Sciatic nerve (tissue), 2 donors: ENCODE measurements at places on chromosomes 4 and X.

DNA sequence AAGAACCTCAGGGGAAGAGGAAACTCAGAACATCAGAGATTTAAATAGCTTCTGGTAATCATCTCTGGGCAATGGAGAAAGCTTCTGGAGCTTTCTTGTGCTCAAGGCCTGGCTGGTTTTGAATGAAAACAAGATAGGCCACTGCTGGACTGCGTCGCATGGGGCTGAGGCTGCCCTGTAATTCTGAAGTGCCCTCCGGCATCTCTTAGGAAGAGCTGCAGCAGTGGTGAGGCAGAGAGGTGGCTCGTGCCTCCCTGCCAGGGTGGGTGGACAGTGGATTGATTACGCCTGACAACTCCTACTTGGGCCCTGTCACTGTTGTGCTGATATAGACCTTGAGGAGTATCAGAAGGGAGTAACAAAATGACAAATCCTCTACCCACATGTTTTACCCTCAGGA, 279.7 kb downstream of the NR3C2 start:
- no peak for DNase-seq

DNA sequence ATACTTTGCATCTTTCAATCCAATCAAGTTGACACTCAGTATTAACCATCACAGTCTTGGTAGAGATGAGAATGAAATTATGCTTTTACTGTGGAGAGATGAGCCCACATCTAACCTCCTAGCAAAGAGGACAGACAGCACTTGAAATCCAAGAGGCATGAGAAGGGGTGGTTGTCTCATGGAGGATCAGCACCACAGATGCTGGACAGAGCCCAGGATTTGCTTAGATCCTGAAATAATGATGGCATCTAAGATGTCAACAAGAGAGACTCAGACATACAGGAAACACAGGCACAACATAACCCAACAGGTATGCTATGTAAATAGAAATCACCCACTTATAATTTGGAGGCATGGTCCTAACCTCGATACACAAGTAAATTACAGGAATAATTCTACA, 74.3 kb upstream of the VCX2 start:
- no peak for DNase-seq

DNA sequence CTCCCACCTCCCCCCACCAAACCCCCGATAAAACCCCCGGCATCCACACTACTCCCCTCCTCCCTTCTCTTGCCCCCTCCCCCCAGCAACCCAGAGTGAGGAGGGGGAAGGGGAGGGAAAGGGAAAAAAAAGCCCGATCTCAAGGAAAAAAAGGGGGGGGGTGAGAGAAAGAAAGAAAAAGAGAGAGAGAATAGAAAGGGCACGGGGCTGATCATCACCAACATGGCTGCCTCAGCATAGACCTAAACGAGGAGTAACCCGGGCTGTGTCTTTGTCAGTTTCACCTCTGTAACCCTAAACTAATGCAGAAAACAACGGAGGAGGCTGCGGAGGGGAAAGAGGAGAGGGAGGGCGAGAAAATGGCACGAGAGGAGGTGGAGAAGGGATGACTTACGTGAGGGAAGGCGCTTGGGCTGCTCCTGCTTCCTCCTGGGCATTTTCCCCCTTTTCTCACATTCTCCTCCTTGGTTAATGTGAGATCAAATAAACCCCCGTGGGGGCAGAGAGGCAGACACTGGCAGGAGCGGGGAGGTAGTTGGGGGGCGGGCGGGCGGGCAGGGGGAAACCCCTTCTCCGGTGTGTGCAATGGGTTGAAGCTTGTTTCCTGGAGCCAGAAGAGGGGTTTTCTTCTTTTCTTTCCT, 532 bp downstream of the ZNF827 start:
- DNase-seq = no peak

DNA sequence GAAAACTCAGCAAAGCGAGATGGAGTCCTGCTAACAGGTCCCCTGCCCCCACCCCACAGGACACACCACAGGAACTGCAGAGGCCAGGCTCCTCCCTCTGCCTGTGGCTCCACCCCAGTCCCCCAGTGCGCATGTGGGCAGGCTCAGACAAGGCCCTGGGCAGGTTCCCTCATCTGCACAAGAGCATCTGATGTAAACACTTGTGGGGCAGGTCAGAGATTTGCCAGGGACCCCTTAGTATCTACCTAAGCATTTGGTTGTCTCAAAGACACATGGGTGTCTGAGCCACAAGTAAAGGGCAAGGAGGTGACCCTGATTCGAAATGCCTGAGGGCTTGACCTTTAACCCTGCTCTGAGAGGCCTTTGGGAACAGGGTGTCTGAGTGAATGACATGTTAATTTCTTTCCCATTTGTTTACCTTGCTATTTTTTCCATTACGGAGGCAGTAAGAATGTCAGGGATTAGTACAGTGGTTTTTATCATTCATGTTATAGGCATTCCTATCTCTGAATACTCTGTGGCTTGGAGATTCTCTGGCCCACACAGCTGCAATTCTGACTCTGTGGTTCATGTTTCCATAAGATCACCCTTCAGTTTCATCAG, 85.3 kb downstream of the ZNF518B start:
- DNase-seq = no peak

- no peak for DNase-seq
Observed at GRCh38 chrX:149711545-149712236, at the start of gene MAGEA11. MAGEA11 (plus strand) TSS chrX:149712060; CDS start chrX:149713160, 1,100 bp downstream.

DNA sequence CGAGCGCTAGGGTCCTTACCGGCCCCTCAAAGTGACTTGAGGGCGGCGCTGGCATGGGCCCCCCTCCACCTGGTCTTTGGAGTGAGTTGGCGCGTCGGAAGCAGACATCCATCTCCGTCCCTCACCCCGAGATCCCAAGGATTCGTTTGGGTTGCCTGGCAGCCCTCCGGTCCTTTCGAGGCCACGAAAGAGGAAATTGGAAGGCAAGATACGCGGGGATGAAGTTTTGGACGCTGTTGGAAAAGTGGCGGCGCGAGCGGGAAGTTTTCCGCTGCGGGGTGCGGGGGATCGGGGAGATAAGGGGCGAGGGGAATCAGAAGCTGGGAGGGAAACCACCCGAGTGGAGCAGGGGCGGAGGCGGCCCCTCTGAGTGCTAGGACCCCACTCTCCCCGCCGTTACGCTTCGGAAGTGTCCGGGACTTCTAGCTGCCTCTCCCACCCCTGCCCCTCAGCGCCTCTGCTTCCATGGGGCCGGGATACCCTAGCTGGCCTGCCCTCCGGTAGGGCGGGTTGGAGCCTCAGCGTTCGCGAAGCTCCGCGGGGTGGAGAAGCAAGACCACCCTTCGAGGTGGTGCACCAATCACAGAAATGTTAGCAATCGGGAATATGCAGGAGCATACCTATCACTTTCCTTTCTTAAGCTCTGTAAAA, 57.8 kb downstream of the FRMPD3 start:
- no peak for DNase-seq

DNA sequence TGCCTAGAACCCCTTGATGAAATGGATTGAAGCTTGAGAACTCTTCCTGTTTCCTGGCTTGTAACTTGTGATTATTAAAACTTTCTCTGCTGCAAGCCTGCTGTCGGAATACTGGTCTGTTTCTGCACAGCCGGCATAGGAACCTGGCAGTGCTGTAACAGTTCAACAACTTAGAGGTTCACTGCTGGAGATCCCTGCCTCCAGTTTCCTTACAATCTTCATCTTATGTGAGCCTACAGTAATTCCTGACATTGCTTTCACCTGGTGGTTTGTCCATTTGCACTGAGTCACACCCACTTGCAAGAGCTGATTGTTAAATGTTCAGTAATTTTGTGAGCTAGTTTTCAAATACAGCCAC, 1.3 kb upstream of the SEPSECS start:
- no peak for DNase-seq

DNA sequence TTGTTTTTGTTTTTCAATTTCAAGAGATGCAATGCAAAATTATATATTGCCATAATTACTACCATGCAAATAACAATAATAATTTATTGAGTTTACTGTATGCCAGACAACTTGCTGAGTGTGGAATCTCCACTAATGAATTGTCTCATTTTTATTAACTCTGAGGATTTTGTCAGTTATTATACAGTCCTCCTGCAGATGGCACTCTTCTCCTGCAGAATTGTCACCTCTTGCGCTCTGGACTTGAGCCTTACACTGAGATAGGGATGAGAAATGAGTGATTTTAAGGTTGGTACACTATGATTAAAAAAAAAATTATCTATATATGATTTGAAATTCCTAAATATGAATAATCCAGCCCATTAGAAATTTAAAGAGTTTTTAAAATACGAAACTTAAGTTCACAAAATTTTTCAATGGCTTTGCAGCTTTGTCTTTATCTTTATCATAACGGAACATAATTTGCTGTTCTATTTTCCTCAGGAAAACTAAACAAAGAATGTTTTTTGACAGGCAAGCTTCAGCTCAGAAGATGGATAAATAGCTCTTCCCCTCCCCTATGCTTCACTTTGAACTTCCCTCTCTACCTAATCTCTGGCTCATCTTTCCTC, 12.7 kb upstream of the PAQR3 start:
- DNase-seq = no peak

GRCh38 chr4:15893962-15894361, 44.6 kb downstream of the FGFBP1 start:
- no peak for DNase-seq

DNA sequence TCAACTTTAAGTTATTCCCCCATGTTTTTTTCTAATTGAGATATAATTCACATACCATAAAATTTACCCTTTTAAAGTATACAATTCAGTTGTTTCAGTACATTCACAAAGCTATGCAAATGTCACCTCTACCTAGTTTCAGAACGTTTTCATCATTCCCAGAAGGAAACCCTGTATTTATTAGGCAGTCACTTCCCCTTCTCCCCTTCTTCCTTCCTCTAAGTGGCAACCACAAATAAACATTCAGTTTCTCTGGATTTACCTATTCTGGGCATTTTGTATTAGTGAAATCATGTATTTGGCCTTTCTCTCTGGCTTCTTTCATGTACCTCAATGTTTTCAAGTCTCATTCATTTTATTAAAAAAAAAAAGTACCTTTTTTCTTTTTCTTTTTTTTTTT, 101.9 kb downstream of the TET2 start:
- DNase-seq = no peak

- no peak for DNase-seq
Observed at GRCh38 chrX:43970528-43970927, 2.7 kb downstream of the NDP start.

DNA sequence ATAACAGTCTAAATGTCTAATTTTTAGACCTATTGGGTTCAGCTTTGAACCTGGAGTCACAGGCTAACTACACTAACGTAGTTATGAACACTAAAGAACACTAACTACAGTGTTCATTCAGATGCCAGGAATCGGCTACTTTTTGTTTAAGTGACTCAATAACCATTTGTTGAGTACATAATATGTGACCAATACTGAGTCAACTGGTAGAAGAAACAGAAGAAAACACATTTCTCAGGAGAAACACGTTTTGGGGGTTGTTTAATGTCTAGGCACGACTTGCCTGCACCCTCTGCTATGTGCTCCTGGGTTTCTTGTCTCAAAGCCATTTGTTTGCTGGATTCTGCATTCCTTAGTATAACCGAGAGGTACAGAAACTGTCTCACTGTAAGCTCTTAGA, 18.6 kb upstream of the CLNK start:
- no peak for DNase-seq

DNA sequence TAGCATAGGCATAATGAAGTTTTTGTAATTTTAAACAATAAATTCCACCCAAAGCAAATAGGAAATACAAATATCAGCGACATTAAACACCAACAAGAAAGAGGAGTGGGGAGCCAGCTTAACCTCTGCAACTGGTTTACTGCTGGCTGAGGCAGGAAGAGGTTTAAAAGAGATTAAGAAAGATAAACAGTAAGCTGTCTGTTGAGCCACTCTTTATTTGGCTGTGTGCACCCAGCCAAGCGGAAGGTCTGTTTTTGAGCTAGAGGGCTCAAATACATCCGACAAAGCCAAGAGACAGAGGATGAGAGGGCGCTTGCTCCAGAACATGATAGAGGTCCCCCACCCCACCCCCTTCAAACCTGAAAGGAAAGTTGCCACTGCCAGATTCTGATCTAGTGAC, 191.4 kb downstream of the MGST2 start:
- DNase-seq = no peak

GRCh38 chr4:110088670-110089069, 109.7 kb downstream of the ELOVL6 start:
- no peak for DNase-seq

- DNase-seq = no peak
Observed at GRCh38 chr4:159428975-159429692, 326.3 kb downstream of the RAPGEF2 start.

DNA sequence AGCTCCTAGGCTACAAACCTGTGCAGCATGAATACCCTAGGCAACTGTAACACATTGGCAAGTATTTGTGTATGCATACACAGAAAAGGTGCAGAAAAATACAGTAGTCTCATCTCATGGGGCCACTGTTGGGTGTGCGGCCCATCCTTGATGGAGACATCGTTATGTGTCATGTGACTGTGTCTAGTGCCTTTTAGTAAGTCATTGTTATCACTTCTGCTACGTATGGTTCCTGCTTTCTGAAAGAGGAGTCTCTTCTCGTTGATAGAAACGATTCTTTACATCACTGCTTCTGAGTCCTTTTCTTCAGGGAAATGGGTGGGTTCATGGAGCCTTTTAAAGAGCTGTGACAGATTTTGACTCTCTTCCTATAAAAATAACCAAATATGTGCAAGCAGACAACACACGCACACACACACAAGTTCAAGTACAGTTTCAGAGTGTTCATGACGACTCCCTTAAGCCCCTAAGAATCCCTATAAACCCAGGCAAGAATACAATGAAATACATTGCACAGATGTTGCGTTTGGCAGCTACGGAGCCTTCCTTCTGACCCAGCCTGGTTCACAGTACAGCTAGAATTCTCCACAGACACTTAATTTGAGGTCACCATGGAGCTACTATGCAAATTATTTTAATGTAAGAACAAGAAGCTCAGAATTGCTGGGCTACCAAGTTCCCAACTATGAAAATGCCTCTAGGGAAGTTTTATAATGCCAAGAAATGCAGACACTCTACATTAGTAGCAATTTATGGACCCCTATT, 10.2 kb upstream of the STK32B start:
- no peak for DNase-seq

DNA sequence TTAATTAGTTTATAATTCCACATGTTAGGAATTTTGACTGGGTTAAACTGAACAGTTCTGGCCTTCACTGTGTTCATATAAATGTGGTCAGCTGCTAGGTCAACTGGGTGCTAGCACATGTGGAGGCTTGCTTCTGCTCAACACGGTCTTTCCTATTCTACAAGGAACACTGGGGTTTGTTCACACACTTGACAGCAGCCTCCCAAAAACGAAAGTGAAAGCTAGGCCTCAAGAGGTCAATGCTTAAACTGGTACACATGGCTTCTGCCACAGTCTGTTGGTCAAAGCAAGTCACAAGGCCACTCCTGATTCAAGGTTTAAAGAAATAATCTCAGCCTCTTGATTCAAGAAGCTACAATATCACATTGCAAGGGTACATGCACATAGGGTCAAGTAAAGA, 126.5 kb downstream of the QDPR start:
- DNase-seq = no peak

DNA sequence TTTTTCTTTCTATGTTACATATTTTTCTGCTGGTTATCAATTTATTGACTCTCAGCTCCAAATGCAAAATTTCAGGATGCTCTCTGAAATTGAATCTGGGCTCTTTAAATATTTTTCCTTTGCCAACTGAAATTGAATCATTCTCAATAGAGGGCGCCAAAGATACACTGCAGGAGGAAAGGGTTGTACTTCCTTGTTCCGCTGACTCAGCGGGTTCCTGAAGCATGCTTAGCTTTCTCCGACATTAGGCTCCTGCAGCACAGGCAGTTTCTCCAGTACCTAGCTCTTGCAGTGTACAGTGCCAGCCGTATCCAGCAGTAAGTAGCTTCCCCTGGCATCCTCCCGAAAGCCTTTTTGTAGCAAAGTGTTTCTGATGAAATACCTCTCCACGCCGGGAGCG, 28.8 kb upstream of the CFAP47 start:
- no peak for DNase-seq
